ENCODE measurements at places on chromosomes 1 and 21.

GRCh38 chr1:226429858-226430715 is 22.2 kb upstream of the PARP1 start:
- DNase-seq: no peak

- DNase-seq: no peak
Measured at GRCh38 chr1:150596976-150597375, 17.6 kb upstream of the MCL1 start.

DNA sequence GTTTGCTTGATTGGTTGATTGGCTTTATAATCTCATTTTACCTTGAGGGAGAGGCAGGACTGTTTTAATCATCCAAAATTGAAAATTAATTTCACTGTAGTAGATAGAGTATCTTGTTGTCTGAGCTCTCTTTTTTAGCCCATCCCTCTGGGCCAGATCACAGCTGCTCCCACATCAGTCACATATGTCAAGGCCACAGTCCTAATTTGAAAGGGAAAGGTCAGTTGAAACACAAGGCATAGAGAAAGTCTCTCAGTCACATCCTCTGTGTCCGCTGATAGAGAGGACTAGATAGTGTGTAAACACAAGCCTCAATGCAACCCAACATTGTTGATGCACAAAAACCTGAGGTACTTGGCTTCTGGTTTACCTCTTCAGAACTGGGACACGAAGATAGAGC is 6.8 kb downstream of the C1orf74 start:
- no peak for DNase-seq

GRCh38 chr1:212774584-212774983 is 17.0 kb downstream of the NSL1 start:
- DNase-seq: no peak

GRCh38 chr1:63903947-63904610 is 130.3 kb downstream of the ROR1 start:
- DNase-seq: no peak
